ENCODE measurements at places on chromosomes 3 and 15. TPM values are rescaled to one million over a fixed set of nuclear protein-coding genes. Genes with fewer than 3 reads are reported as not detected.

GRCh38 chr15:92933831-92934230 is 33.7 kb downstream of the CHD2 start:
- DNase-seq: no peak

DNA sequence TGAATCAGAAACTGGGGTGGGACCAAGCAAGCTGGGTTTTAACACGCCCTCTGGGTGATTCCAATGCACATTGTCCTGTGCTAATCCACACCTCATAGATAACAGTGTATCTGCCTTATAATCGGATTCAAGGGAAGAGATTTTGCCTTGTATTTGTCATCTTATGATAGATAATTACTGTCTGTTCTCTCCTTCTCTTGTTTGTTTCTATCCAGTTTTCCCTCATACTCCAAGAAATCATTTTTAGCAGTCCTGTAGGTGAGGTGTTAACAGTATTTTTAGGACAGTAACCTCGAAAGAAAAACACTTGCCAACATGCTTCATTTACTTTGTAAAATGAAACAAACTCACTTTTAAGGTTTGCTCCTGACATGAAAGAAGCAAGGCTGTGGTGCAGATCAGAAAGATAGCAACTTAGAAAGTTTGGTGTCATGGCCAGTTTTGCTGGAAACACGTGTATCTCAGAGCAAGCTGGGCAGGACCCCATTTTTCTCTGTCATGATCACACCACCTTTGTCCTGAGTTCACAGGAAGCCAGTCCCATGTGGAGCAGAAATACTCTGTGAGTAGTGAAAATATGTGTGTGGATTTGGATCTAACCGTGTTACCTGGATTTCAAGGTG is 72.6 kb downstream of the TRAK1 start:
- DNase-seq: no peak

GRCh38 chr3:195820901-195821300 is 9.2 kb upstream of the MUC4 start:
- no peak for DNase-seq

- no peak for DNase-seq
Measured at GRCh38 chr15:31494786-31495185, 168.2 kb downstream of the KLF13 start.

DNA sequence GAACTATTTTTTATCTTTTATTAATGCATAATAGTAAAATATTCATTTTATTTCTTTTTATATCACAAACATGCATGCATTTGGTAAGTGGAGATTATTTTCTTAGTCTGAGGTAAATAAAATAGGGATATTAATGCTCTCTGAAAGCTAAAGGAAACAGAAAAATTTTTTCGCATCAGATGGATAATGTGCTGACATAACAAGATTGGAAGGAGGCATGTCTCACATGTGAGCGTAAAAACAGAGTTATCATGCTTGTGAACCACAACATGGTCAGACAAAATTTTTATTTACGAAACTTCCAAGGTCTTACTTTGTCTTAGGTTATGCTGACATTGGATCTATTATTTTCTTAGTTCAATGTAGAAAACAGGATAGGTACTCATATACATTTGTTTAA is 166.1 kb downstream of the SPATA16 start:
- DNase-seq: no peak

DNA sequence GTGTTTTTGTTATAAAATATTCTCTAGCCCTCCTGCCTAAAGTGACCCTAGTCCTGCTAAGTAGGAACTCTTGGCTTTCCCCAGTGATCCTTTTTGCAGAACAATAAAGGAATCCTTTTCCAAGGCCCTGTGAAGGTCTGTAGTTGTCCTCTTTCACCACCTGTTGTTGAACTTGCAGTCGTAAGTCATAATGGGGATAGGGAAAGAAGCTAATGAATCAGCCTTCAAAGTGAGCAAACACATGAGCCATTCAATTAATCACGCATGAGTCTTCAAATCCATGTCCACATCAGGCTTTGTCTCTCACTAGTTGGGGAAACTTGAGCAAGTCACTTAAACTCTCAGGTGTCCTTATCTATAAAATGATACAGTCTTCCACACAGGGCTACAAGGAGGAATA is 27.6 kb downstream of the ZNF860 start:
- no peak for DNase-seq

DNA sequence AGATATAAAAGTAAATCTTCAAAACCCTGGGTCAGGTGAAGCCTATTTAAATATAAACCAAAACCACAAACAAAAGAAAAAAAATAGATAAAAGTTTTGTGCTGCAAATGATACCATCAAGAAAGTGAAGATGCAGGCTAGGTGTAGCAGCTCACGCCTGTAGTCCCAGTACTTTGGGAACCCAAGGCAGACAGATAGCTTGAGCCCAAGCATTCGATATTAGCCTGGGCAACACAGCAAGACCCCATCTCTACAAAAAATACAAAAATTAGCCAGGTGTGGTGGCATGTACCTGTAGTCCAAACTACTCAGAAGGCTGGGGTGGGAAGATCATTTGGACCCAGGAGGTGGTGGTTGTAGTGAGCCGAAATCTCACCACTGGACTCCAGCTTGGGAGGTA is 164.8 kb downstream of the MAGI1 start:
- DNase-seq: no peak

Gene MNS1
- total RNA-seq: 2.3 TPM
